ENCODE measurements at places on chromosomes 1 and 21.

GRCh38 chr1:231628207-231628876 is 1.8 kb downstream of the DISC1 start:
- DNase-seq = no peak

- DNase-seq = no peak
Observed at GRCh38 chr1:191890433-191891088, 267.7 kb upstream of the RGS18 start.

- DNase-seq = no peak
Observed at GRCh38 chr1:209767096-209767495, 11.2 kb downstream of the TRAF3IP3 start.

GRCh38 chr1:153933955-153934354 is 11.2 kb upstream of the GATAD2B start:
- DNase-seq = no peak

- no peak for DNase-seq
Observed at GRCh38 chr1:173554089-173554488, 48.8 kb downstream of the SLC9C2 start.

- DNase-seq = no peak
Observed at GRCh38 chr1:155453141-155453540, 109.5 kb downstream of the ASH1L start.
